Activated T-cell treated with anti-CD3 and anti-CD28 coated beads, Interleukin-2, amount 50 U/mL, for 72 hours (primary cell): ENCODE measurements at places on chromosomes 4 and X. TPM values are rescaled to one million over a fixed set of nuclear protein-coding genes. Genes with fewer than 3 reads are reported as not detected.
A peak's percentile ranks its signal among the peaks of the same experiment; 100 is the strongest.

- no peak overlapping the region for H3K27ac ChIP-seq
- H3K27me3 ChIP-seq: peaks cover 42% of the 10 kb centered on the region
- no peaks in the 10 kb centered on the region for H3K4me1 ChIP-seq
- no peaks in the 10 kb centered on the region for H3K36me3 ChIP-seq
Measured at GRCh38 chrX:9855561-9856283, 69.5 kb downstream of the SHROOM2 start.

TEX13B gene
- total RNA-seq: not detected

- H3K27ac ChIP-seq: no peak overlapping the region
- no peak for DNase-seq
- no peaks in the 10 kb centered on the region for H3K4me1 ChIP-seq
Measured at GRCh38 chr4:94396984-94397383, 54.3 kb upstream of the HPGDS start.

PRAF2 gene
- 20.9 TPM for total RNA-seq

GRCh38 chr4:107685740-107686139 is 34.3 kb downstream of the PAPSS1 start:
- H3K27me3 ChIP-seq: no peaks in the 10 kb centered on the region
- H3K4me3 ChIP-seq: no peak overlapping the region
- H3K4me1 ChIP-seq: no peaks in the 10 kb centered on the region

SPANXC gene
- not detected for total RNA-seq

- peaks cover 7% of the 10 kb centered on the region for H3K4me1 ChIP-seq
- no peak for DNase-seq
- no peaks in the 10 kb centered on the region for H3K36me3 ChIP-seq
- no peak overlapping the region for H3K27ac ChIP-seq
- H3K4me3 ChIP-seq: no peak overlapping the region
- peaks cover 7% of the 10 kb centered on the region for H3K27me3 ChIP-seq
Measured at GRCh38 chrX:129983575-129984110, 1.2 kb downstream of the BCORL1 start.

DNA sequence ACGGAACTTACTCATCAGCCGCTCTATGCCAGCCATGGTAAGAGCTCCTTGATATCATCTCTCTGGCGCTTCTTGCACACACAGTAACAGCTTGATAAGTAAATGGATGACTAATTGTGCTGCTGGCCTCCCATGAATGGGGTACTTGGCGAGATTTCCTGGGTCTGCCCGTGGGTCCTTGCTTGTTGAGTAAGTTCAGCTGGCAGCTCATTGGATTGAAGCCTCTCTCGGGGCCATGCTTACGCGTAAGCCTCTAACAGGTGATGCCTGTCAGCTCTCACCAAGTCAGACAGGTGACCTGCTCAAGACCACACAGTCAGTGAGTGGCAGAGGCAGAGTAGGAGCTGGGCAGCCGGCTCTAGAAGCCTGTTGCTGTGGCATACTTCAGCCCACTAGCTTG is 7.7 kb downstream of the NSG1 start:
- H3K4me1 ChIP-seq: no peaks in the 10 kb centered on the region
- H3K27me3 ChIP-seq: no peaks in the 10 kb centered on the region
- no peaks in the 10 kb centered on the region for H3K36me3 ChIP-seq
- no peak for DNase-seq
- H3K27ac ChIP-seq: no peak overlapping the region

GRCh38 chr4:8468746-8469535 is 28.4 kb downstream of the TRMT44 start:
- H3K27ac ChIP-seq: no peak overlapping the region
- no peaks in the 10 kb centered on the region for H3K27me3 ChIP-seq
- no peaks in the 10 kb centered on the region for H3K4me1 ChIP-seq
- no peaks in the 10 kb centered on the region for H3K36me3 ChIP-seq
- H3K4me3 ChIP-seq: no peak overlapping the region

DNA sequence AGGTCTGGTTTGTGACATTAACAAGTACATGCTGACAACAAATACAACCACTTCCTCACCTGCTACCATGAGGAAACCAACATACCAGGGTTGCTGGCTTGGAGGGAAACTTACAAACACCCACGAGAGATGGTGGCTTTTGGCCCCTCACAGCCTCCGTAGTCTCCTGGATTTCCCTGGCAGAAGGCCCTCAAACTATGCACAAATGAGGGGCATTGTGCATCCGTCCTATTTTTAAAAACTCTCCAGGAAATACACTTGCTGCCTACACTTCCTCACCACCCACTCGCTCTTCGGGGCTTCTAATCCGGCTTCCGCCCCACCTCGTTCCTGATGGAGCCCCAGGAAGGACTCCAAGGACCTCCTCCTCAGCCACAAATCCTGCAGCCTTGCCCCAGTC is 355.0 kb upstream of the GATB start:
- H3K36me3 ChIP-seq: peaks cover 2% of the 10 kb centered on the region
- H3K27ac ChIP-seq: peak overlapping the region; percentile 54
- H3K27me3 ChIP-seq: no peaks in the 10 kb centered on the region
- H3K4me3 ChIP-seq: peak overlapping the region; percentile 65

GRCh38 chr4:172157946-172158345 is 344.7 kb downstream of the GALNTL6 start:
- DNase-seq: no peak
- H3K27me3 ChIP-seq: no peaks in the 10 kb centered on the region
- no peak overlapping the region for H3K4me3 ChIP-seq
- H3K27ac ChIP-seq: no peak overlapping the region
- H3K4me1 ChIP-seq: no peaks in the 10 kb centered on the region

GRCh38 chr4:109065006-109065405 is 237.5 kb downstream of the COL25A1 start:
- H3K4me3 ChIP-seq: no peak overlapping the region
- H3K36me3 ChIP-seq: no peaks in the 10 kb centered on the region
- H3K27ac ChIP-seq: no peak overlapping the region
- H3K4me1 ChIP-seq: no peaks in the 10 kb centered on the region

NPY5R gene
- not detected for total RNA-seq

GRCh38 chrX:63922221-63922620 is 137.2 kb upstream of the ARHGEF9 start:
- no peak overlapping the region for H3K27ac ChIP-seq
- no peaks in the 10 kb centered on the region for H3K4me1 ChIP-seq
- no peak overlapping the region for H3K4me3 ChIP-seq
- no peaks in the 10 kb centered on the region for H3K27me3 ChIP-seq

DNA sequence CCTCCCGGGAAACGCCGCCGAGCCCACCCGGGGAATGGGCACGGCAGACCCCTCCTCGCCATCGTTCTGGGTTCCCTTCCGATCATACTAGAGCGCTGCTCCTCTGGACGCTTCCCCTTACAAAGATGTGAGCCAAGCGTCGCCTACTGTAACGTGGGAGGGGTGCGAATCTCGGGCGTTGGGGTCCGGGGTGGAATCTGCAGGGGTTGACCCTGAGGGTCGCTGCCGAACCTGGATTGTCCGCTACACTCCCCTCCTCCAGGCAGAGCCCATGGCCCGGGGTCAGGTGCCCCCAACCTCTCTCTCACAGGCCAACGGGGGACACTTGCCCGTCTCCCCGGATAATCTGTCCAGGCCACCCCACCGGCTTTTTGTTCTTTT is 13.8 kb downstream of the BCOR start:
- H3K4me3 ChIP-seq: peak overlapping the region; percentile 77
- H3K36me3 ChIP-seq: peaks cover 5% of the 10 kb centered on the region
- no peak for DNase-seq
- peaks cover 36% of the 10 kb centered on the region for H3K27me3 ChIP-seq
- H3K27ac ChIP-seq: no peak overlapping the region

- H3K4me1 ChIP-seq: no peaks in the 10 kb centered on the region
- no peak for DNase-seq
- no peaks in the 10 kb centered on the region for H3K36me3 ChIP-seq
- no peak overlapping the region for H3K27ac ChIP-seq
- H3K27me3 ChIP-seq: no peaks in the 10 kb centered on the region
Measured at GRCh38 chr4:57877047-57877458, 766.9 kb upstream of the IGFBP7 start.

MAGEA10 gene
- total RNA-seq: not detected

PRKG2 gene
- total RNA-seq: not detected

APLN gene
- 0.23 TPM for total RNA-seq

- peak within 1 kb of the TSS; percentile 77 for H3K4me3 ChIP-seq
- DNase-seq: peak; percentile 38
- no peak within 1 kb of the TSS for H3K27ac ChIP-seq
Measured at GRCh38 chrX:72131317-72132294, at the start of gene RTL5. TSS of gene RTL5 (minus strand) at chrX:72131915.

DNA sequence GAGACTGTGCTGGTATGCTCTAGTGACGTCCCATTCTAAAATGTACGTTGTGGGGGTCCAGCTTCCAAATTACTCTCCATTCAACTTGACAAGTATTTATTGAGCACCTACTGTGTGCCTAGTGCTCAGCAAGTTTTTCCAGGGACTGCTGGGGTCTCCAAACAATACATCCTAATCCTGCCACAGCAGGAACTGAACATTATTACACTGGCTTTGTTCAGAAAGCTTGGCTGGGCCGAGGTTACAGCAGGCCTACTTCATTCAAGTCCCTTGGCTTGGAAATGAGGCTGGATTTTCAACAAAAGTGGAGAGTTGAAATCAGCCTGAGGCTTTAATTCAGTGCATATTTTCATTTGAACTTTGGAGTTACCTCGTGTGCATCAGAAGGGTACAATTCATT is 78.0 kb downstream of the GUCY2F start:
- H3K27me3 ChIP-seq: peaks cover 53% of the 10 kb centered on the region
- H3K27ac ChIP-seq: no peak overlapping the region
- DNase-seq: no peak
- no peaks in the 10 kb centered on the region for H3K36me3 ChIP-seq
- H3K4me1 ChIP-seq: no peaks in the 10 kb centered on the region
- H3K4me3 ChIP-seq: no peak overlapping the region

CSAG3 gene
- total RNA-seq: 1.3 TPM

- H3K27ac ChIP-seq: no peak overlapping the region
- no peak overlapping the region for H3K4me3 ChIP-seq
- no peaks in the 10 kb centered on the region for H3K27me3 ChIP-seq
- no peak for DNase-seq
- no peaks in the 10 kb centered on the region for H3K4me1 ChIP-seq
Measured at GRCh38 chr4:96974295-96974694, 1134.4 kb downstream of the PDHA2 start.

GALNTL6 gene
- total RNA-seq: not detected

GRCh38 chr4:148954011-148954749 is 512.0 kb upstream of the NR3C2 start:
- no peaks in the 10 kb centered on the region for H3K4me1 ChIP-seq
- H3K27me3 ChIP-seq: no peaks in the 10 kb centered on the region
- no peak overlapping the region for H3K4me3 ChIP-seq
- DNase-seq: no peak
- H3K36me3 ChIP-seq: no peaks in the 10 kb centered on the region
- no peak overlapping the region for H3K27ac ChIP-seq

PRRG3 gene
- not detected for total RNA-seq
